ENCODE measurements at places on chromosomes 5 and 9. TPM values are rescaled to one million over a fixed set of nuclear protein-coding genes. Genes with fewer than 3 reads are reported as not detected.

IL31RA gene
- total RNA-seq, result not detected

SHISAL2B gene
- not detected for total RNA-seq

ELAVL2 gene
- not detected for total RNA-seq

GZMA gene
- total RNA-seq, result not detected

GPR150 gene
- total RNA-seq, result not detected

DAPK1 gene
- total RNA-seq, result 31.4 TPM

MARCHF11 gene
- total RNA-seq, result not detected

RPL7A gene
- total RNA-seq, result 2,529 TPM

PCDHGC4 gene
- total RNA-seq, result 0.11 TPM

IFNA6 gene
- not detected for total RNA-seq

PPP3R2 gene
- not detected for total RNA-seq

NUTM2G gene
- total RNA-seq, result not detected

UNC5A gene
- 0.08 TPM for total RNA-seq

ORM2 gene
- total RNA-seq, result not detected

SLC45A2 gene
- 618 TPM for total RNA-seq

PDE6A gene
- total RNA-seq, result 0.08 TPM

CCDC180 gene
- 0.37 TPM for total RNA-seq

Measured in SK-MEL-5 (cell line).